ENCODE measurements at places on chromosomes 13 and 19.

DNA sequence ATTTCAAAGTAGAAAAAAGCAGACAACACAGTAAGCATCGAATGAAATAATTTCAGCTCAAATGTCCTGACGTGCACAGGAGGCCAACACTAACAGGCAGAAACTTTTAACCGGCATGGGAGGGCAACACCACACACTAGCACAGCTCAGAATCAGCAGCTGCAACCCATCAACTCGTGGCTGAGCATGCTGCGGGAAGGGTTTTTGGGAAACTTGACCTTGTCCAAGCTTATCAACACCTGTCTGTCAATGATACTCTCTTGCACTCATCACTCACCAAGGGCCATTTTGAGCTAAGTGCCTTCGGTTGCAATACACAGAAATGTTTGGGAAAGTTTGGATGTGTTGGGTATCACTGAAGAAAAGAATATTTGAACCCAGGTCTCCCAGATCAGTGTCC, 483.7 kb downstream of the TSHZ3 start:
- no peak for DNase-seq

DNA sequence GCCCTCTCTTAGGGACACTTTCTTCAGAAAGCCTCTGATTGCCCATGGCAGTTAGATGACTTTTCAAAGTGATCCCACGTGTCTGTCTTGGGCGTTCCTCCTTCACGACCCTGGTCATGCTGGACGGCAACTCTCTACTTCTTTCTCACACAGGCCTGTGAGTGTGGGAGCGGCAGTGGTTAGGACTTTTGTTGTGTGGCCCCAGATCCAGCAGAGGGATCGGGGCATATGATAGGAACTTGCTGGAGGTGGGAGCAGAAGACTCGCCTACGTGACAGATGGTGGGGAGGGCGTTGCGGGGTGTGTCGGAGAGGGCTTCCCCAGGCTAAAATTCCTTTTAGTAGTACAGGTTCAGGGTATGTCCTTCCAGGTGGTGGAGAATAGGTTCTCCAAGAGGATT, 289.5 kb upstream of the MAB21L1 start:
- DNase-seq, result no peak

DNA sequence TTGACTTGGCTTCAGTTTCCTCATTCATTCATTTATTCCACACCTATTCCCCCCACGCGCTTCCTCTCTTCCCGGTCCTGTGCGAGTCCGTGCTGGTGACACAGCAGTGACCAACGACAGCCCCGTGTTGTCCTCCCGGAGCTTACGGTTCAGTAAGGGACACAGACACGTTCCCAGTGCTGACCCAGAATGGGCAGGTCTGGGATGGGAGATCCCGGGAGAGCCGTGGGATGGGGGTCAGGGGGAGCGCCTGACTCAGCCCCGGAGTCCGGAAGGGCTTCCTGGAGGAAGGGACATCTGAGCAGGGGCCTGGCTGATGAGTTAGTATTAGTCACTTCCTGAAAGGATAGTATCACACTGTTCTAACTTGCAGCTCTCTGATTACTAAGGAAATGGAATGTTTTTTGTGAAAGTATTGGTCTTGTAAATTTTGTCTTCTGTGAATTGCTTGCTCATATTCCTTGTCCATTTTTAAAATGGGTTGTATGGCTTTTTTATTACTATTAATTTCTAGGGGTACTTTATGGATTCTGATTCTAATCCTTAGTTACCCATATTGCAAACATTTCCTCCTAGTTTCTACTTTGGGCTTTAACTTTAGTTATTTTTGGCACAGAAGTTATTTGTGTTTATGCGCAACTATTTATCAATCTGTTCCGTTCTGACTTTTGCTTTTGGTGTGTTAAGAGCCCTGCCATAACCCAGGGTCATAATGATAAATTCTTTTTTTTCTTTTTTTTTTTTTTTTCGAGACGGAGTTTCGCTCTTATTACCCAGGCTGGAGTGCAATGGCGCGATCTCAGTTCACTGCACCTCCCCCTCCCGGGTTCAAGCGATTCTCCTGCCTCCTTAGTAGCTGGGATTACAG, 708 bp upstream of the ERCC1 start:
- peak; percentile 23 for DNase-seq

- no peak for DNase-seq
Observed at GRCh38 chr19:2627319-2627829, 75.1 kb downstream of the GNG7 start.

DNA sequence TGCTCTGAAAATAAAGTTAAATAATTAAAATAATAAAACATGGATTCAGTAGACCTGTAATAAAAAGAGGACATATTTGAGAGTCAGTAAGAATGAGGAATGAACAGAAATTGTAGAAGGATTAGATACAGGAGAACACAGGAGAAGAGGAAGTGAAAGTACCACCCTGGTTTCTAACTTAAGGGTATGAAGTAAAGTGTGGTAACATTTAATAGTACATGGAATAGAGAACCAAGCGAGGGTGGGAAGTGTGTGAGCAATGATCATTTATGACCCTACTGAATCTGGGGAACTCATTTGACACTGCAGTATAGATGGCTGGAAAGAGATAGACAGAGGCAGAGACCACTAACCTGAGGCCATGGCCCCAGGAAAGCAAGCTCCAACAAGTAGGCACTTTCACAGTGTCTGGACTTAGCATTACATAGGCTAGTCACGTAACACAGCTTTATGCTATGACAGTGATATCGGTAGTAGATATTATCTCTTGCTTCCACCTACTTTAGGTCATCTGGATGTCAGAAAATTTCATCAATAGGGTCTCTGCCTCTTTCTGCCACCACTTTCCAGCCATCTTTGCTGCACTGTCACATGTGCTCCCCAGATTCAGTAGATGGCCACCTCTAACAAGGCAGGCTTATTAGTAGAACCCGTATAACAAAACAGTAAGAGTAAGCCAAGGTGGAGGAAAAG, 633.9 kb upstream of the MIR17HG start:
- DNase-seq, result no peak

DNA sequence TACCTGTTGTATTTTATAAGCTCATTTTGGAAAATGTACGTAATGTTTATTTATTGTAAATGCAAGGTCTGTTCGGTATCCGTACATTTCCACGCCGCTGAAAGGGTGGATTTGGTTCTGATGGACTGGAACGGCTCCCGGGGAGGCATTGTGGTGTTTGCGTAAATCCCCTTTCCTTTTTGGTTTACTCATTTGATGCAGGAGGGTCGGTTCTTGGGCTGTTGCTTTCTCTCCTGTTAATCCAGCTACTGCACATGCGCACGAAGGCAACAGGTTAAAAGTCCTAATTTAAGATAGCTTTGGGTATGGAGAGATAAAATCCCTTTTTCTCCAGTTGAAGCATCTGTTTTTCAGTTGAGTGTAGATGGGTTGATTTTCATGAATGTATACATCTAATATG, 224.4 kb downstream of the TM9SF2 start:
- DNase-seq, result no peak

- no peak for DNase-seq
Observed at GRCh38 chr19:51479531-51480331, 1.4 kb downstream of the CEACAM18 start.

DNA sequence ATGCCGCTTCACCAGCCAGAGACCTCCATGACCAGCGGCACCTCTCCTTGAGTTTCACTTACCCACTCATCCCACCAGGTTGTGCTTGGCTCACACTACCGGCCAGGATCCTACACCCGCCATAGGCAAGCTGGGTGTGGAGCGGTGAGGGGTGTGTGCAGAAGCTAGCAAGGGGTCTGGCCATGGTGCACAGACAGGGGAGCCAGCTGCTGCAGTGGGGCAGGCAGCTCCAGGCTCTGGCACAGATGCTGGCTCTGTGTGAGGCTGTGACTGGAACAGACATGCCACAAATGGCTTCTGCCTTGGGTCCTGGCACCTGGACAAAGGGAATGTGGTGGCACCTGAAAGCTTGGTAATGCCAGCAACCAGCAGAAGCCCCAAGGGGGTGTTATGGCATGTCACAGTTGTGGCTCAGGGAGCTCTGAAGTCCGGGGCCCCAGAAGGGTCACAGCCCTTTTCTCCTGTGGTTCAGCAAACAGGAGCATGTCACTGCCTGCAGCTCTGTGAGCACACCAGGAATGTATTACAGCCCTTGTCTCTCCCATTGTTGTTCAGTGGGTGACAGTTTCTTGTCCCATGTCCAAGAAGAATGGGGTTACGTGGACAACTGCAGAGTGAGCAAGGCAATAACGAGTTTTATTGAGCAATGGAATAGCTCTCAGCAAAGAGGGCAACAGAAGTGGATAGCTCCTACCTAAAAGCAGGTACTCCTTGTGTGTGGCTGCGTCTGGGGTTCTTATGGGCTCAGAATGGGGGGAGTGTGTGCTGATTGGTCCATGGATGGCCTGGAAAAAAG, 2791.0 kb upstream of the PCDH20 start:
- no peak for DNase-seq

DNA sequence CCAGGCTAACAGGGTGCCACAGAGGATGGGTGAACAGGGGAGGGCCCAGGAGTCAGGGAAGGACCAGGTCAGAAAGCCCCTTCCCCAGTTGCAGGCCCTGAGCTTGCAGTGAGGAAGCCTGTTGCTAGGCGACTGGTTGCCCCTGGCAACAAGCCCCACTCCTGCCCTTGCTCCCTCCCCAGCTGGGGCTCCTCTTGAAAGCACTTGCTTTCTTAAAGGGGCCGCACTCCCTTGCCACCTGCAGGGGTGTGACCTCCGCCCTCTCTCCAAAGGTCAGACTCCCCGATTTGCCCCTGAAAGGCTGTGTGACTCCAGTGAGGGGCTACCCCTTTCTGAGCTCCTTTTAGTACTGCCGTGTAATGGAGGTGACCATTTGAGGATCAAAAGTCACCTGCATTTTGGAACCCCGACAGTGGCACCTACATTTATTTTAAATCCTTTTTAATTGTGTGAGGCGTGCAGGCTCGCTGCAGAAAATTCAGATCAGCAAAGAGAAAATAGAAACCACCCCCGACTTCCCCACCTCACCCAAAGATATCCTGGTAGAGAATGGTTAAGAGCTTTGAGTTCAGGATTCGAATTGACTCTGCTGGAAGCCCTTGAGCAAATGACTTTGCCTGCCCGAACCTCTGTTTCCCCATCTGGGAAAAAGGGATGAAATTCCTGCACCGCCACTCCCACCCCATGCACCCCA, 4.8 kb downstream of the FCHO1 start:
- no peak for DNase-seq

GRCh38 chr19:53819861-53820260, 4.3 kb downstream of the NLRP12 start:
- DNase-seq, result no peak

Data from hematopoietic multipotent progenitor cell treated with erythropoietin and hydrocortisone succinate and interleukin-3 and kit ligand, for 15 days (in vitro differentiated cells).